Stimulated activated naive CD4-positive, alpha-beta T cell (primary cell): ENCODE measurements at places on chromosomes 13 and 19.

DNA sequence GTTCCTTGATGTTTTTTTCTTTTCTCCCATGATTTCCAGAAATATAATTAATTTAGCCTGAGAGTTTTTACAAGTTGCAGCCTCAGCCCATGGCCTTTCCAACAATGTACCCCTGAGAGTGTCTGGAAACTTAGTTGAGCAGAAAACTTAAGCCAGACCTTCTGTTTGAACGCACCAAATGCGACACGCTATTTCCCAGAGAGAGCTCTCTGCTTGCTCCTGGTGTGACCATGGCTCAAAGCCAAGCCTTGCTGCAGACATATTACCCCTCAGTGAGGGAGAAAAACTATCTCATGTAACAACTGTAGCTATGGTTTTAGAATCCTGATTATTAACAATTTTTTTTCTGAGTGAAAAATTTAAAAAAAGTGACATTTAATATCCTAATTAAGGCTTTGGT is 1204.5 kb upstream of the SLC10A2 start:
- DNase-seq = no peak

DNA sequence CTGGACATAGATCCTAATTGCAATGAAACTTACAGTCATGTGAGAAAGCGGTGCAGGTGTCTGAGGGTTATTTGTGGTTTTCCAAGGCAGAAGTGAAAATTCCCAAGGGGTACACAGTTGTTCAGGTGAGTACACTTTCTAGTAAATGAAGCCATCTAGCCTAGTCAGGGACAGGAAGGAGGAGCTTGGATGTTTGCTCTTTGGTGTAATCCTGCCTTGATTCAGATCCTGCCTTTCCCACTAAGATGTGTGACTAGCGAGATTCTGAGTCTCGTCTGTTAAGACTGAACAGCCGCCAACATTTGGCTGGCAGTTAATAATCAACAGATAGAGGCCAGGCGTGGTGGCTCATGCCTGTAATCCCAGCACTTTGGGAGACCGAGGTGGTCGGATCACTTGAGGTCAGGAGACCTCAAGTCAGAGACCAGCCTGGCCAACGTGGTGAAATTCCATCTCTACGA is 2.5 kb downstream of the RPS9 start:
- DNase-seq = no peak

- DNase-seq = no peak
These were observed 373.8 kb upstream of the ARGLU1 start for GRCh38 chr13:106941779-106942178.

DNA sequence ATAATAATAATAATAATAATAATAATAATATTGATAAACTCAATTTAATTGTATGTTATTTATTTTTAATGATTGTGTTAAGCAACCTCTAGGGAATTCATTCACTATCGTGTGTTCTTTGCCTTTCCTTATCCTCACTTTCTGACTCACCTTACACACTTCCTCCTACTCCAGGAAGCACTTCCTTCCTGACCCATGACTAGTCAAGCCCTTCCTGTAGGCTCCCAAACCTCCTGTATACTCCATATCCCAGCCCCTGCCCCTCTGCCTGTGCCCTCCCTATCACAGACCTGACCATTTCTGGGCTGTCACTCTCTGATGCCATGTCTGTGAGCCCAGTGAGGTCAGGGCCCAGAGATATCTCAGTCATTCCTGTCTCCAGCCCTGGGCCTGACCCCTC is 7.6 kb downstream of the LGALS4 start:
- no peak for DNase-seq

DNA sequence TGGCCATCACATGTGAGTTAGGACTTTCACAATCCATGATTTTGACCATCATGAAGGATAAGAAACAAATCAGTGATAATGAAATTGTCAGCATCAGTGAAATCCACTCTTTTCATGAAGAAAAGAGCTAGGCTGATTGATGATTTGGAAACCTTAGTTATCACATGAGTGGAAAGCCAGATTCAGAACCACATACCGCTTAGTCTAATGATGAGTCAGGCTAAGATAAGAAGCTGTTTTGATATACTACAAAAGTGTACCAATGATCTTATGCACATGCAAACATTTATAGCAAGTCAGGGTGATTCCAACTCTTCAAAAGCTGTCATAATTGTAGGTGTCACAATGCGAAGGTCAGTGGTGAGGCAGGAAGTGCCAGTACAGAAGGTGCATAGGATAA is 519.3 kb downstream of the GPC6 start:
- no peak for DNase-seq

DNA sequence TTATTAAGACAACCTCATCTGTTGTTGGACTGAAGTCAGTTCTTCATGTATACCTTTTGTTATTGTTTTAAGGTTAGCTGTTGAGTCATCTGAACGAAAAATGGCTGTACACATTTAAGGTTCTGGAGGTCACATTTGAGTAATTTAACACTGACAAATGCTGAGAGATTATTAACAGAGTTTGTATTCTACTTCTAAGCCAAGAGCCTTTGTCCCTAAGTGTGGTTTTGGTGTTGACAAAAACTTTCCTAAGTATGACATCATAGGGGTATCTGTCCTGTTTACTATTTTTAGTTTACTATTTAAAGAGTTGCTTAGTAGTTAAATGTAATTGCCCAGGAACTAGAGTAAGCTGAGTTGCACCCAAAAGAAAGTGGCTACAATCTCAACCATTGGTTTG is 71.9 kb downstream of the CDK8 start:
- DNase-seq = no peak

DNA sequence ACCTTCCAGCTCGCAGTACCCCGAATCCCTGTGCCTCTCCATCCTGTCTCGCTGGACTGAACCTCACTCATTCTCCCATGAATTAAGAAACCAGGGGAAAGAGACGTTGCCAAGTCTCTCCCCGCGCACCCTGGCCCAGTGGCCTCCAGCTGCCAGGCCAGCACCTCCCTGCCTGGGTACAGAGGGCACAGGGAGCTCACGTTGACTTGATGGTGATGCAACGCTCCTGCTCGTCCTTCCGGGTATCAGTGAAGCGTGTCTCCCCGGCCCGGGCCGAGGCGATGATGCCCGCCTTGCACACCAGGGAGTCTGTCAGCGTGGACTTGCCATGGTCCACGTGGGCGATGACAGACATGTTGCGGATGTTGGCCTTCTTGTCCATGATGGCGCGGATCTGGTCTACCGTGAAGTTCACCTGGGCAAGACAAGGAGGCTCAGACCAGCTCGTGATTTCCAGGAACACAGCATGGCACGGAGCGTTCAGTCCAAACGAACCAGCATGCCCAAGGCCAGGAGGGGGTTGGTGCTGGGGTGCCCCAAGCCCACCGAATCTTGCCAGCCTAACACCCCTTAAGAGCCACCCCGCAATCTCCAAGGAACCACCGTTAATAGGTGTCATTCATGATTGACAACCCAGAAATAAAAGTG is 1.2 kb downstream of the EEF2 start:
- no peak for DNase-seq

GRCh38 chr13:49320975-49321374 is 73.2 kb downstream of the CDADC1 start:
- DNase-seq = no peak

GRCh38 chr19:13538601-13539253 is 32.4 kb upstream of the CACNA1A start:
- DNase-seq = no peak

GRCh38 chr19:791007-791566 is 6.2 kb upstream of the PTBP1 start:
- no peak for DNase-seq

GRCh38 chr19:5339198-5339949 is 1.2 kb downstream of the PTPRS start:
- DNase-seq = no peak

DNA sequence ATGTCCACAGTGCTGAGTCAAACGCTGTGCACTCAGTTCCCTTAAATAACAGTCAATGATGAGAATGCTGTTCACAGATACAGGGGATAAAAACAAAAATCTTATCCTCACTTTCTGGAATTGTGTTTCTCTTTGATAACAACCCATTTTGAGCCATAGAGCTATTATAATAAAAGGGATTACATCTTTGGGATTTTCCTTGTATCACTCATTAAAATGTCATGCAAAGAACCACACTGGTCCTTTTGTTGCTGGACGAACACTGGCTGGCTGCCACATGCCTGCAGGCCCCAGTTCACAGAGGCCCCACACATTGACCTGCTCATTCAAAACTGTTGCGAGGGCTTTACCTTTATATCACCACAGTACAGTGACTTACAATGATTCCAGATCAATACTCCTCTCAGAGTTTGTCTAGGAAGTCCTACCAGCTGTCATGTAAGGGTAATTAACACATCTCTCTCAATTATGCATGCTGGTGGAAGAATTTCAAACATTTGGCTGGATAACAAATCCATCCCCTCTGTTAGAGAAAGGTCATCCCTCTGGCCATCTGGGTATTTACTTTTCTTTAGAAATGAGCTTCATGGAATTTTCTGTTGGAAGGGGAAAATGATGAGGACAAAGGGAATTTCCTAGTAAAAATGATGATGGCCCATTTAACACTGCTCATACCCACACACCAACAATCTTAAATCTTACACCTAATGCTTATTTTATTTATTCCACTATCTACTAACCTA is 85.9 kb downstream of the MBNL2 start:
- DNase-seq = no peak

DNA sequence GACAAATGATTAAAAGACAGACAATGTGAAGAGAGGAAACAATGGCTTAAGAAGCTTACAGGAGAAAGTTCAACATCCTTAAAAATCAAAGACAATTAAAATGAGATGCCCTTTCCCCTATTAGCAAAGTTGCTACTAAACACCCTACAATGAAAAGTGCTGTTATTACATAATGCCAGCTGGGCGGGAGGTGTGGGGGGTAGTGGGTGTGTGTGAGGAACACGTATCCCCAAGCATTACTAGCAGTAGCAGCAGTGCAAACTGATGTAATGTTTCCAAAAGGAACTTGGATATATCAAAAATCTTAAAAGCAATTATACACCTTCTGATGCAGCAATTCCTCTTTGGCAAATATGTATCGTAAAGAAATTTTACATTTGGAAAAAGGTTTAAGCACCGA is 70.9 kb downstream of the PEG3 start:
- DNase-seq = no peak

GRCh38 chr13:20570517-20570916 is 3.6 kb downstream of the IFT88 start:
- DNase-seq = no peak

DNA sequence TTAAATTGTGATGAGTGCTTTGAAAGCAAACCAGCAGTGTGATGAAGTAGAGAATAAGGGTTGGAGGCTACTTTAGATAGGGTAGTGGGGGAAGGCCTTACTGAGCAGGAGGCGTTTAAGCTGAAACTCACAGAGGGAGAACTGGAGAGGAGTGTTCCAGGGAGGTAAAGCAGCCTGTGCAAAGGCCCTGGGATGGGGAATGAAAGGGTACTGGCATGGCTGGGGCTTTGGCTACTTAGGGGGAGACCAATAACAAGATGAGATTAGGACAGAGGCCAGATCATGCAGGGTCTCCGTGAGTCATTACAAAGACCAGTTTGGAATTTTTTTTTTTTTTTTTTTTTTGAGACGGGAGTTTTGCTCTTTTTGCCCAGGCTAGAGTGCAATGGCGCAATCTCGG is 1.1 kb downstream of the PPP5C start:
- no peak for DNase-seq

DNA sequence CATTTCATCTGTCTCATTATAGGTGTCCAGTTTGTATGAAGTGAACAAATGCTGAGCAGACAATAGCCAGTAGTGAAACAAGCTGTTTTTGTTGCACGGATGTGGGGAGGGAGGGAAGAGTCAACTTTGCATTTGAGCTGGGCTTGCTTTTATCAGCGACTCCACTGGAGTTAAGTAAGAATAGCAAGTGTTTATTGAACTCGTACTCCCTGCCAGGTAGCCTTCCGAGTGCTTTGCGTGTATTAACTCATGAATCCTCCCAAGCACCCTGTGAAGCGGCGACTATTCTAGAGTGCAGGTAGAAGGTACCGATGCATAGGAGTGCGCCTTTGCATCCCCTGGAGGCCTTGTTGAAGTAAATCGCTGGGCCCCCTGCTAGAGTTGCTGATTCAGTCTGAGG is 4.7 kb upstream of the ZNF444 start:
- DNase-seq = no peak

- DNase-seq = peak; percentile 22
These were observed 14.7 kb downstream of the HCN2 start for GRCh38 chr19:604355-604754.

- no peak for DNase-seq
These were observed 20.6 kb downstream of the PPP1R37 start for GRCh38 chr19:45113628-45114027.
